NCI-H69 (cell line): ENCODE measurements at places on chromosomes 2 and 18.

- peak; percentile 48 for DNase-seq
Measured at GRCh38 chr2:205681401-205682238, 681 bp upstream of the NRP2 start.

GRCh38 chr2:2368476-2368875, 37.4 kb upstream of the MYT1L start:
- DNase-seq = no peak

- DNase-seq = no peak
Measured at GRCh38 chr2:231383416-231384108, 11.9 kb upstream of the B3GNT7 start.

- DNase-seq = no peak
Measured at GRCh38 chr18:10713409-10713808, 187.6 kb downstream of the NAPG start.

- no peak for DNase-seq
Measured at GRCh38 chr18:37965572-37965970, 400.0 kb upstream of the CELF4 start.

DNA sequence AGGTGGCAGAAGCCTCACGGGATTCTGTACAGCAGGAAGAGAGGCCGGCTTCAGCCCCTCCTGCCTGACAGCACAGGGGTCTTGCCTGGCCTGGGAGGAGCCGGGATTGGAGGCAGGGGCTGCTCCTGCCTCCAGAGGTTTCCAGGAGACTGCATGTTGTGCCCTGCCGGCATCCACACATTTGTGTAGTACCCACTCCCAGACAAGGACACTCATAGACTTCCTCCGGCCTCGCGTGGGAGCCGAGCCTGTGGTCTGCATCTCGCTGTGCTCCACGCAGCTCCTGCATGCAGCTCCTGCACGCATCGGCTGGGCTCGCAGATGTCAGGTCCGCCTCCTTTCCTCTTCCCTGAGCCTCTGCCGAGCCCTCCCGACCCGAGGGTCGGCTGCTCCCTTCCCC, 34.7 kb downstream of the TPO start:
- no peak for DNase-seq

GRCh38 chr2:112290088-112290487, 14.7 kb downstream of the ZC3H6 start:
- no peak for DNase-seq

GRCh38 chr2:235004329-235004903, 52.6 kb downstream of the SH3BP4 start:
- DNase-seq = no peak

- DNase-seq = no peak
Measured at GRCh38 chr2:113692698-113693428, 63.6 kb downstream of the SLC35F5 start.

GRCh38 chr18:986051-986450, 81.4 kb downstream of the ADCYAP1 start:
- DNase-seq = peak; percentile 95

DNA sequence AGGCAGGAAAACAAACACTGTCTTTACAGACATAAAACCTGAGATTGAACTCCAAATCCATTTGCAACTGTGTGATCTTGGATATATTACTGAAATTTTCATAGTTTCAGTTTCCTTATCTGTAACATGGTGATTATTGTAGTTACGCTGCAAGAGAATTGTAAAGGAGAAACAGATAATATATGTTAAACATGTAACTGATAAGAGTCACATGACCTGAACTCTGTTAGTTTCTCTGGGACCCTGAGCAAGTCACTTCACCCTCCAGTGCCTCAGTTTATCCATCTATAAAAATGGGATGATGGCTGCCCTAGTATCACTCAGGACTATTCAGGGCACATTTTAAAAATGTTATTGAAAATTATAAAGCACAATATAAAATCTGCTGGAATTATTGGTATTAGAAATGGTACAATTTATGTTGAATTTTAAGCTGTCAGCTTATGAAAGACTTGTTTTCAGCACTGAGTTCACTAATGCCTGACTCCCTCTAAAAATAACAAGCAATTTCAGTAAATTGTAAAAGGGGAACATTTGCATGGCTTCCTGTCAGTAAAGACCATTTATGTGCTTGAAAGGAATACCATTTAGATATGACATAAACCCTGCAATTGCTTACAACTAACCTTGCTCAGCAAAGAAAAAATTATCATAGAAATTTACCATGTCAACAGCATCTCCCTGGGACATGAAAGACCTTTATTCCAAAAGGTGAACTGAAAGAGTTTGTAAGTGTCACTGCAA, 393.5 kb downstream of the RAD51AP2 start:
- no peak for DNase-seq
